Breast epithelium (tissue), 4 donors: ENCODE measurements at places on chromosomes 4 and X. TPM values are rescaled to one million over a fixed set of nuclear protein-coding genes. Genes with fewer than 3 reads are reported as not detected.

P2RY8 gene
- 3.2 TPM for total RNA-seq

DNA sequence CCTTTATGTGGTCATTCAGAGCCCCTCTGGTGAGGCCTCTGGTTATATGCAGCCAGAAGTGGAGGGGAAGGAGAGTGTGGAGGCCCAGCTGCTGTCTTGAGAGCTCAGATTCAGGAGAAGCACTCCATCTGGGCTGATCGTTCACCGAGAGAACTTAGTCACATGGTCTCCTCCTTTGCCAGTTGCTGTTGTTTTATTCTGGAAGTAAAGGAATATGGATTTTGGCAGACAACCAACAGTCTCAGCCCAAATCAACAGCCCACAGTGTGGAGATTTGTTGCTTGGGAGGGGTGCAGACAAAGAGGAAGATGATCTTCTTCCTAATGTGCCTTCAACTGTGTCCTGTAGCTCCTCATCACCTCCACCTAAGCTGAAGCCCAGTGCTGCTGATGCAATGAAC is 355.4 kb downstream of the ANK2 start:
- DNase-seq, result no peak

- DNase-seq, result no peak
These were observed 26.5 kb downstream of the STIM2 start for GRCh38 chr4:26887143-26887542.

GRCh38 chr4:180041576-180041975 is 2201.6 kb upstream of the TENM3 start:
- DNase-seq, result no peak

NLGN3 gene
- total RNA-seq, result 1.0 TPM

GRCh38 chrX:148270499-148270898 is 229.9 kb upstream of the AFF2 start:
- DNase-seq, result no peak

CPEB2 gene
- total RNA-seq, result 33.4 TPM

UNC5C gene
- 6.2 TPM for total RNA-seq

SLC10A6 gene
- 4.0 TPM for total RNA-seq

GRCh38 chr4:56511098-56511497 is 5.5 kb downstream of the ARL9 start:
- no peak for DNase-seq

DNA sequence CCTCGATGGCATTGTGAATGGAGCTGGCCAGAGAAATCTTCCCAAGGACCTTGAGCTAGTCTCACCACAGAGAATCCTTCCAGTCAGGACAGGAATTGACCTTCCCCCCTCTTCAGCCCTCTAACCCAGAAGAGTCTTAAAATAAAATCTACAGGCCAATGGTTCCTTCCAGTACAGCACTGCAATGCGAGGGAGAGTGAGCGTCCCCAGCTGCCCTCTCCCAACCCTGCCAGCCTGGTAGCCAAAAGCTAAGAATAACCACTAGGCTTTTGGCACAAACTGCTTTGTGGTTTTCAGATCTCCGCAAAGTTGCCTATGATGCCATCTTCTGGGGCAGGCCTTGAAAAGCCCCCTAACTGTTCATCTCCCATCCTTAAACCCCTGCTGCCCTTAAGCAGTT is 175.1 kb downstream of the AR start:
- DNase-seq, result no peak

DNA sequence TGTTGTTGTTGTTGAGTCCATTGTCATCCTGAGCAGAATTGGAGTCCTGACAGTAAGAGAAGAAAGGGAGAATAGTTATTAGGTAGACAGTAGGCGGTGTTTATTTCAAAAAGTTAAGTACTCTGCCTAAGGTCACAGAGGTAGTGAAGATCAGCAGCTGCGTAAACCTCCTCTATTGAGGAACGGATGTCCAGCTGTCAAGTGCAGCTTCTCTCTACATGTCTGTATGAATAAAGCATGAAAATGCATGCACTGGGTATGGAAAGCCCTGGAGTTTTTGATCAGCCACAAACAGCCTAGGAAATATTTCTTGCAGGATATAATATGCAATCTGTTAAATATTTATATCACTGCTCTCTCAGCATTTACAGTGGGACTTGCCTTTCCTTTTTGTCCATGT is 109.4 kb upstream of the CBLL2 start:
- DNase-seq, result no peak

IQCM gene
- total RNA-seq, result not detected

DNA sequence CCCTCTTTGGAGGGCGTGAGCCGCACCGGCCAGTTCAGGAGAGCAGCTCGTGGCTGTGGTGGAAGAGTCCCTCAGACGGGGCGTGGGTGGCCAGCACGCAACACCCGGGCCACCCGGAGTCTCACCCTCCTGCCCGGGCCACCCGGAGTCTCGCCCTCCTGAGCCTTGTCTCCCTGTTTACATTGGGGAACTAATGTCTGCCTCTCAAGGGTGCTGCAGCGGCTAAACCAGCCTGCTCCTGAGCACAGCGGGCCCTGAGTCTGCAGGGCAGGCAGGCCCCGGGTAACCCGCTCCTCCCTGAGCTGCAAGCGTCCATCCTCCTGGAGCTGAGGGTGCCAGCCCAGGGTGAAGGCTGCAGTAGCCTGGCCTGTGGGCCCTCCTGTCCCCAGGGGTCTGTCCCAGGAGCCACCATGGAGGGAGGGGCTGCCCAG is 3.0 kb downstream of the PDE6B start:
- peak; percentile 31 for DNase-seq

GAGE12J gene
- total RNA-seq, result not detected

- no peak for DNase-seq
These were observed 50.6 kb downstream of the CCDC149 start for GRCh38 chr4:24862073-24862751.

- DNase-seq, result no peak
These were observed at the start of gene GABRB1 for GRCh38 chr4:47031011-47031678. Gene GABRB1 (plus strand): TSS chr4:47031567.

DNA sequence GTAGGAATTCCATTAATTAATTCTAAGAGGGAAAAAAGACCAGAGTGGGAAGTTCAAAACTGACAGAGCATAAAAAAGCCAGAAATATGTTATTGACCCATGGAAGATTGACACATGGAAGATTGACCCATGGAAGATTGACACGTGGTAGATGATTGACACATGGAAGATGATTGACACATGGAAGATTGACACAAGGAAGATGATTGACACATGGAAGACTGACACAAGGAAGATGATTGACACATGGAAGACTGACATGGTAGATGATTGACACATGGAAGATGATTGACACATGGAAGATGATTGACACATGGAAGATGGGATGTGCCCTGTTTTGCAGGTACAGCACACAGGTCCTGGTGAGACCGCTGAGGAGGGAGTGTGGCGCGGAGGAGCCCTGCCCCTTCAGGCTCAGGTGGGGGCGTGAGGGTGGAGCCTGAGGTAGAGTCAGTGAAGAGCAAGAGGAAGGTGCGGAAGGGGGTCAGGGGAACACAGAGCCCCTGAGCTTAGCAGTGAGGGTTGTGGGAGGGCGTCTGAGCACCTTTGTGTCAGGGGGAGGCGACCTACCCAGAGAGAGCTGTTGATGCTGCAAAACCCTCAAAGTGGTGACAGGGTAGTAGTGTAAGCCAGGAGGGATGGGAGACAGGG is 15.8 kb upstream of the PDE6B start:
- no peak for DNase-seq

- DNase-seq, result no peak
These were observed 93.0 kb downstream of the ZXDA start for GRCh38 chrX:57817302-57817701.

GRCh38 chr4:158122501-158122900 is 50.3 kb downstream of the GASK1B start:
- no peak for DNase-seq

GRCh38 chrX:34880656-34881055 is 61.9 kb upstream of the FAM47B start:
- DNase-seq, result no peak

DNA sequence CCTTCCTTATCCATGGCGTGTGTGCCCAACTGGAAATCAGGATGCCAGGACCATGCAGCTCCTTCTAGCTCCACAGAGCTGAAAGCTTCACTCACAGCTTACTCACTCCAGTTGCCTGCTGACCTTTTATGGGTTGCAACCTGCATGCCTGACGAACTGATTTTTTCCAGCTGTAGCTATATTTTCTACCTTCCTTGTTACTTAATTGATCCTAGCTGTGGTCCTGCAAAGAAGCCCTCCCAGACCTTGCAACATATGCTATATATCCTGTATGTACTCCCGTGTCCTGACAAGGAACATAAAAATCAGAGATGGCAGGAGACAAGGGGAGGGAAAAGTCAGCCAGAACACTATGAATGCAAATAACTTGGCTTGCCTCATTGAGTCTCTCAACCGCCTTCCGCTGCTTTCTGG is 135.3 kb upstream of the LDB2 start:
- DNase-seq, result no peak

DKK2 gene
- total RNA-seq, result 1.6 TPM

GRCh38 chrX:23133551-23133950 is 133.8 kb downstream of the DDX53 start:
- DNase-seq, result no peak

WAS gene
- total RNA-seq, result 6.0 TPM

NPNT gene
- 11.1 TPM for total RNA-seq

DNA sequence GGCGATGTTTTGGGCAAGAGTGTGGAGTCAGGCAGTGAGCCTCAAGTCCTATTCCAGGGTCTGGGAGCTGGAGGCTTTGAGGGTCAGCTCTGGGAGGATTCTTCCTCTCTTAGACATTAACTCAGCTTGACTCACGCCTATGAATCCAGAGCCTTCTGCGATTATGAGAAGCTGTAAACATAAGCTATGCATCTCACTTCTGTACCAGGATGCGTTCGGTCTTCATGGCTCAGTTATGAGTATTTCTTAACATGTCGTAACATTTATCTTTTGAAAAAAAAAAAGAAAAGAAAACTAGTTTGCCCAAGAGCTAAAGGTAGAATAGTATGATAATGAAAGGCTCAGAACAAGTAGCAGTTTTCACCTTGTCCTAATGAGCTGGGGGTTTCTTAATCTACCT is 4.6 kb downstream of the SHROOM2 start:
- DNase-seq, result no peak
